NCI-H1048 (cell line): ENCODE measurements at places on chromosomes 6 and 20.

- no peak for DNase-seq
Measured at GRCh38 chr6:107917451-107918375, 40.3 kb downstream of the SEC63 start.

- DNase-seq = no peak
Measured at GRCh38 chr20:62860391-62860923, 1.2 kb downstream of the TCFL5 start.

DNA sequence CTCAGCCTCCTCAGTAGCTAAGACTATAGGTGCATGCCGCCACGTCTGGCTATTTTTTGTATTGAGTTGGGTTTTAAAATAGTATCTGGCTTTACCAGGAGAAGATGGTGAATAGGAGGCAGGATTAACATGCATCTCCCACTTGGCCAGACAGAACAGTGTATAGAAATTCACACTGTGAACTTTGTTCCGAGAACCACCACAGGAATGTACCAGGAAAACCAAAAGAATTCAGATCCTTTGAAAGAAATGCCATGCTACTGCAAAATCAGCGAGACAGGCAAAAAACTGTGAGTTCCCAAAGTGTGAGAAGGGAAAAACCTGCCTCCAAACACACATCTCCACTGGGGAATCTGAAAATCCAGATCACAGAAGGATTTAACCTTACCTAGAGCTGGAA, 327.6 kb downstream of the NKAIN2 start:
- DNase-seq = no peak

DNA sequence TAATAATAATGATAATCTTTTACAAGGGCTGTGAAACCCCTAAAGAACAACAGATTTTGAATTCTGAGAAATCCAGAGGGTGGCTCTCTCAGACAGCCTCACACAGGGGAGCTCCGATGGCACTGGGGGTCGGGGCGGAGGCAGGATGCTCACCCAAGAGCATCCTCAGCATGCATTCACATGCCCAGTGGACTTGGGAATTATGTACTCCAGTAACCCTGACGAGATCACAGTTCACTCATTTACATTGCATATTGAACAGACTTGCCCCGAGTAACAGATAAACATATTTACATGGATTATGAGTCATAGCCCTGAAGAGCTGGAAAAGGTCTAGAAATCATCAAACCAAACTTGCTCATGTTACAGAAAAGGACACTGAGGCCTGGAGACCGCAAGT, 482.7 kb upstream of the JARID2 start:
- no peak for DNase-seq

DNA sequence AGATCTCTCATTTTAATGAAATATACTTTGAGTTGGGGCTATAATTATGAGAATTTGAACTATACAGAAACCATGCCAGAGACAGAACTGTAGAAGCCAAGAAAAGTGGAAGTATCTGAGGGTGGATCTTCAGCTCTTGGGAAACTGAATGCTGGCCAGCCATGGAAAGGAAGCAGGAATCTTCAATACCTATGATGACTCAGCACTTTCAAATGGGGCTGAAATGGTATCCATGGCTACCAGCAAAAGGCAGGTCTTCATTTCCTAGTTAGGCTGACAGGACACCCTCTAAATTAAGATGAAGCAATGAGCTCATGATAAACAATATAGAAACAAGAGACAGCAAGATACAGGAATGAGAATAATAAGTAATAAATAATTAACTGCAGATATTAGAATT, 171.3 kb downstream of the COL21A1 start:
- no peak for DNase-seq

DNA sequence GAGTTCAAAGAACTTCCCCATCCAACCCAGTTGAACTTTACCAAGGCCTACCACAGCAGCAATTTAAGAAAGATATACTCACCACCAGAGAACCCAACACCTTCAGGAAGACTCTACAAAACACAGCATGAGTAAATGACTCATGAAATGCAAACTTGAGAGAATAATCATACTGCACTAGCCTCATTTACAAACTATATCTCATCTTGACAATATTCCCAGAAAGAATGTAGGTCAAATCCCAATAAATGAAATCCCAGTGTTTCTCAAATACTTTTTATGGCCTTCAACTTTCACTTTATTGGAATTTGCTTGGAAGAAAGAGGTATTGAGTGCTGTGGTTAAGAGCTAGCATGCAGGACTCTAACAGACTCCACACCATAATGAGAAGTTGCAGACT, 60.0 kb downstream of the FYN start:
- no peak for DNase-seq

GRCh38 chr6:90123831-90124230, 172.8 kb downstream of the BACH2 start:
- no peak for DNase-seq

GRCh38 chr6:157269261-157269794, 54.0 kb downstream of the TMEM242 start:
- no peak for DNase-seq

DNA sequence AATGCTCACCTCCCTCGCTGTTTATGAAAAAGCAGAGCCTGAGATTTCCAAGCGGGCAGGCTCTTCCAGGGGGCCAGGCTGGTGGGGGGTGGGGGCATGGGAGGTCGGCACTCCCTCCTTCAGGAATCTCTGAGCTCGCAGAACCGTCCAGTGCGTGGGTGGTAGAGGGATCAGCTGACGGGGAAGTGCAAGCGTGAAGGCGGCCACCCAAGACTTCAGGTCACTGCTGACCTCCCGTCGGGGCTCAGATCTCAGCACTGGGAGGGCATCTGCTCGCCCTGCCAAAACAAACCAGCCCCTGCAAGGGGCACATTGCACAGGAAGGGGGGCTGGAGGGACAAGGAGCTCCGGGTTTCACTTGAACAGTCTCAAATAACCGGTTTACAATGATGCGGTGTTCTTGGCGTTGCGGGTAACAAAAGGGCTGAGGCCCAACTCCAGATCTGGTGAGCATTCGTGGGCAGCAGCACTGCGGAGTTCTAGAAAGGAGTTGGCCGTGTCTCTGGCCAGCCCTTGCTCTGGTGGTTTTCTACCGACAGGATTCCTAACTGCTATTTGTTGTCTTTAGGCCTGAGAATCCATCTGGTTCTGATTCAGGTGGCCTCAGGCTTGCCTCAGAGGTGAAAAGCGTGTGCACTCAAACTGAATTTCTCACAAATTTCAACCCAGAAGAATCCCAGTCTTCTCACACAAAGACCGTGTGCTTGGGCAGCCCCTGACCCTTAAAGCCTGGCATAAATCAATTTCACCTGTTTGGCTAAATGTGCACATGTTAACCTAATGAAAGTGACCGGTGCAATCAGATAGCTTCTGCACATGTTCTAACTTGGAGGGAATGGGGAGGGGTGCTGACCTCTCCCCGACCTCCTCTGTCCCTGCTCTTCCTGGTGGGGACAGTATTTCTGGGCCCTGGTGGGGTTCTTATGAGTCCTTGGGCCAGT, 191.6 kb downstream of the MYLK4 start:
- DNase-seq = no peak

- no peak for DNase-seq
Measured at GRCh38 chr6:21341910-21342309, 251.6 kb upstream of the SOX4 start.

DNA sequence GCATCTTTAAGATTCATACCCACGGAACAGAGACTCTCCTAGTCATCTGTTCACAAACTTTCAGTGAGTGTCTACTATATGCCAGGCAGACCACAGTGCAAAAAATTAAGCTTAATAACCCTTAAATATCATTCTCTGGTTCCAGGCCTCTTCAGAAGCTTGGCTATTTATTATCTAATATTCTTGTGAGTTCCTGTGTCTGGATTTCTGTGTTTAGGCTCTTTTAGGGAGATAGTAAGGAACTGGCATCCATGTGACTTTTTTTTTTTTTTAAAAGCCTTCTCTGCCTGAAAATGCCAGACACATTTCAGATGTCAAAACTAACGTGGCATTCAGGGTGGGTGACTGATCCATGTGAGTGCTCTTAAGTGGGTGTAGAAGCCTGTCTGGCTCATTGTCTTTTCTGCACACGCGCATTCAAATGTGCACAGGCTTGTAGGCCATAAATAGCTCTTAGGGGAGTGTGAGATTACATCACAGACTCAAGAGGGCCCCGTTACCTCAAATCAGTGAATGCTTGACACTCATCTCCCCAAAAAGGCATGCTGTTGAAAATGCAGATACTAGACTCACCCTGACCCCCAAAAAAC, 141.9 kb downstream of the GMPR start:
- DNase-seq = no peak

- no peak for DNase-seq
Measured at GRCh38 chr6:77656999-77657764, 4.3 kb downstream of the MEI4 start.

- DNase-seq = no peak
Measured at GRCh38 chr6:139862311-139862710, 487.9 kb upstream of the CITED2 start.

GRCh38 chr6:82772851-82773717, 292.6 kb downstream of the UBE3D start:
- DNase-seq = no peak

GRCh38 chr6:111482188-111482958, 645 bp downstream of the REV3L start:
- no peak for DNase-seq

- no peak for DNase-seq
Measured at GRCh38 chr20:35340436-35340835, 48.2 kb upstream of the FAM83C start.

DNA sequence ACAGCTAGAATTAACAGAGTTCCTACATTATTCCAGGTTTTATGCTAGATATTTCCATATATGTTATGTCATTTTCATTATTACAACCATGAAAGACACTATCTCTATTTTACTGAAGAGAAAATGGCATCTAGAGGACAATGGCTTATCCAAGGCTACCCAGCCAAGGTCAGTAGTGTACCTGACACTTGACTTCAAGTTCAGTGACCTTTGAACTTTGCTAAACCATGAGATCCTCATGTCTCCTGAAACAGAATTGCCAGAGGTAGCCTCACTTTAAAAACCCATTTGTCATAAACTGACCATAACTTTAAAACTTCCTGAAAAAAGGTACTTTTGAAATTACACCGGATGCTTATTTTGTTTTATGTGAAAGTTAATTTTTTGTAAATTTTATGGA, 14.4 kb downstream of the NAPB start:
- DNase-seq = no peak

DNA sequence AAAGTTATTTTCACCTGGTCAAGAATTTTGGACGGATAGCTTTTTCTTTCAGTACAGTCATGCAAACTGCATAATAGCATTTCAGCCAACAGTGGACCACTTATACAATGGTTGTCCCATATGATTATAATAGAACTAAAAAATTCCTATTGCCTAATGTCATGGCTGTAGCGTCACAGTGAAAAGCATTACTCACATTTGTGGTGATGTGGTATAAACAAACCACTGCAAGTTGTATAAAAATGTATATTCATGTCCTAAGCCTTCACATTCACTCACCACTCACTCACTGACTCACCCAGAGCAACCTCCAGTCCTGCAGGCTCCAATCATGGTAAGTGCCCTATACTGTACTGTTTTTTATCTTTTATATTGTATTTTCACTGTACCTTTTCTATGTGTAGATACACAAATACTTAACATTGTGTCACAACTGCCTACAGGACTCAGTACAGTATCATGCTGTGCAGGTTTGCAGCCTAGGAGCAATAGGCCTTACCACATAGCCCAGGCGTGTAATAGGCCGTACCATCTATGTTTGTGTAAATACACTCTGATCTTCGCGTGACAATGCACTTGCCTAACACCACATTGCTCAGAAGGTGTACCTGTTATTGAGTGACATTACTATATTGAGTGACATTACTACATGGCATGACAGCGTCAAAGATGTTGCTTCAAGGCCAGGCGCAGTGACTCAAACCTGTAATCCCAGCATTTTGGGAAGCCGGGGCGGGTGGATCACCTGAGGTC, 17.9 kb downstream of the ABHD12 start:
- no peak for DNase-seq

- no peak for DNase-seq
Measured at GRCh38 chr20:17610566-17611289, 40.9 kb downstream of the DSTN start.

- DNase-seq = no peak
Measured at GRCh38 chr6:41656002-41656691, 17.9 kb downstream of the MDFI start.

DNA sequence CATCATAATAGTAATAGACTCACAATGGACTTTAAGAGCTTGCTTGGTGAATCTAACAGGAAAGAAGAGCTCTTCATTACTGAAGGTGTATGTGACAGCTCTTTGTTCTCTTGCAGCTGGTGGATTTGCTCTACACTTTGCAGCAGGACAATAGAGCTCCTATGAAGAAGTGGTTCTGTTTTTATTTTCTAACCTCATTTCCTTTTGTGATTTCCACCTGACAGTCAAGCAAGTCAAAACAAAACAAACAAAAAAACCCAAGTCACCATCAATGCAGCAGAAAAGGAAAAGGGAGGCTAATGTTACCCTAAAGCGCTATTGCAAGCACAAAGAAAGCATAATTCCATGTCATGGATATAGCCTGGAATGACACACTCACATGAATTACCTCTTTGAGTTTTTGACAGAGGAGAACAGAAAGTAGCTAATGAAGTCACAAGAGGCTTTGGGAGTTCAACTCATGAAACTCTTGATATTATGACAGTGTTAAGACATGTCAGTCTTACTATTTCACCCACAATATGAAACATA, 1188.1 kb downstream of the EPHA7 start:
- DNase-seq = no peak

GRCh38 chr20:25606094-25606695, 17.6 kb downstream of the NANP start:
- DNase-seq = no peak

- no peak for DNase-seq
Measured at GRCh38 chr20:44475372-44475693, 341 bp upstream of the TTPAL start.
